NCI-H446 treated with DMSO at 0.1 percent for 48 hours (cell line): ENCODE measurements at places on chromosomes 16 and 17.

DNA sequence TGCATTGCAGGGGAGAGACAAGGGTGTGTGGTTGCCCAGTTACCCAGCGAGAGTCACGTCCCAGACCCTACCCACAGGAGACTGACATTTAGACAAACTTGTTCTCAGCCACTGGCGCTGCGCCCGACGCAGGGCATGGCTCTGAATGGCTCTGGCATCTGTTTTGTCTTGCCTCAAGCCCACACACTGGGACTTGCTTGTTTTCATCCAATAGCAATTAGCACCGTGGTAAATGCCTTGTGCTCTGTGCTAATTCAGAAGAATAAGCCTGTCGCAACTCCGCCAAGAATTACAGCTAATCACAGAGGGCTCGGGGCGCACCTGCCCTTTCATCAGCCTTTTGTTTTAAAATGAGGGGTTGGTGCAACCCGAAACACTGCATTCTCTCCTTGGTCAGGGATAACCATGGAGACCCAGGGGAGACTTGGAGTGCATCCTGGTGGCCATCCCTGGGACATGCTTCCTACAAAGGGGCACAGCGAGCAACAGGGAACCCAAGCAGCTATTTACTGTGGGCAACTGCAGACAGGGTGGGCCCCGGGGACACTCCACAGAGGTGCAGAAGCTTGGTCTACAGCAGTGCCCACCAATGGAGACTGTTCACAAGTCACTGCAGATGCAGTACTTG, 220.6 kb upstream of the ZFHX3 start:
- peak; percentile 52 for DNase-seq

DNA sequence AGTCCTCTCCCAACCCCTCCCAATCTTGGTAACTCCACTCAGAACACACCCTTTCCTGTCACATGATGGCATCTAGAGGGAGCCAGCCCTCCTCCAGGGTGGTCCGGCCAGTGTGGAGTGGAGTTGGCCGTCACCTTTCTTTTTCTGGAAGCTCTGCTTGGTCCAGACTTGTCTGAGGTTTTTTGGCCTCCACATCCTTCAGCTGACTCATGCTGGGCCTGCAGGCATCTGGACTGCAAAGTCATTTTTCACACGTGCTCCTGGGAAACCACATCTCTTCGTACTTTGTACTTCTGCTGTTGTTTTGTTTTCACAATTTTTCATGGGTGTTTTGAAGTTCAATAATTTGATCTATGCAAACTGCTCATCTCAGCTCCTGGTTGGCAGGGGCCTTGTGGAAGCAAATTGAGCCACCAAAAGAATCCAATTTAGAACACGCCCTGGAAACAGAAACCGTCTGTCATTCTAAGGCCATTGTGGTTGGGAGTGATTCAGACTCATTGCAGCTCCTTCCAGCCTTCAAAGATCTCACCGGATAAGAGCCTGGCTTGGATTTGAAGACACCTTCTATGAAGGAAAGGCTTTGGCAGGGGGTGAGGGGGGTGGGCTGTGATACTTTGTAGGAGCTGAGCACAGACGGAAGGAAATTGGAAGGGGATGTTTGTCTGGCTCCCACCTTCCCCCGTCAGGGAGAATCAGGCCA, 42.4 kb upstream of the NF1 start:
- DNase-seq, result no peak

DNA sequence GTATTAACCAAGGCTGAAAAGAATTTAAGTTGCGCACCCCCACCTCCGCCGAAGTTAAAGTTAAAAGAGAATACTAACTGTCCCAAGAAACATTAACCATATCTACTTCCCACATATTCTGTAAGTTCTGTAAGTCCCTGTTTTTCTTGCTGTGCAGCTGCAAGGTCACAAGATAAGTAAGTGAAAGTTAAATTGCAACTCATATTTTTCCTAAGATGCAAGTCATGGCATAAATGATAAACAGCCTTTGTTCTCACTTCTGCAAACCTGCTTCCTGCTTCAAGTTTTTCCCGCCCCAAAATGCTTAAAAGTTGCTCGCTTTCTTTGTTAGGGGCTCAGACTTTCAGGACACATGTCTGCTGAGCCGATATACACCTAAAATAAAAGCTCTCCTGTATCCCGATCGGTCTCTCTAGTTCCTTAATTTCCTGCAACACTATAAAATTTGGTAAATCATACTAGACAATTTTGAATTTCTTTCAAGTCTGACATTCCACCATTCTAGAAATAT, 32.6 kb upstream of the ABCA9 start:
- no peak for DNase-seq

- DNase-seq, result peak; percentile 58
Observed at GRCh38 chr17:20121359-20122253, 112.4 kb downstream of the SPECC1 start.

DNA sequence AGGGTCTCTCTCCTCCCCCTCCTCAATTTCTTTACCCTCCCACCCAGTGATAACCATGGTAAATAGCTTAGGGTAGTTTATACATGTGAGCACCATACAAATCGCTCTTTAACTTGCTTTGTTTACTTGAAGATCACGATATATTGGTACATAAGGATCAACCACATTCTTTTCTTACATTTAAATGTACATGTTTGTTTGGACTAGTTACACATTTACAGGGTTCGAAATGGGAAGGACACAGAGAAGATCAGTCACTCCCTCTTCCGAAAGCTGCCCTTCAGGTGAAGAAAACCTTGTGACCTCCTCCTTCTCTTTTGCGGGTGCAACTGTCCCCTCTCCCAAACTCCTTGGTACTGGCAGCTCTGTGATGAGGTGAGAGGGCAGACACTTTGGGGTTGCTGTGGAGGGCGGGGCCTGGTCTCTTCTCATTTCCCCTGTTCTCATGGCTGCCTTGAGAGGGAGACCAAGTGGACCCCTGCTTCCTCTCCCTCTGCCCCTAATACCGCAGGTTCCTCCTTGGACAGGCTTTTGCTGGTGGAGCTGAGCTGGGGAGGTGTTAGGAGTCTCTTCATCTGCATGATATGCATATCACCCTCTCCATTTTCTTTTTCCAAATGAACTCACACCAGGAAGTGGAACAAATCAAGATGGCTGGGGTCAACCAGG, 4.7 kb upstream of the PIK3R6 start:
- no peak for DNase-seq

- DNase-seq, result no peak
Observed at GRCh38 chr16:27199736-27200135, 3.6 kb upstream of the KDM8 start.

GRCh38 chr16:82432261-82432660, 194.5 kb upstream of the CDH13 start:
- DNase-seq, result no peak

DNA sequence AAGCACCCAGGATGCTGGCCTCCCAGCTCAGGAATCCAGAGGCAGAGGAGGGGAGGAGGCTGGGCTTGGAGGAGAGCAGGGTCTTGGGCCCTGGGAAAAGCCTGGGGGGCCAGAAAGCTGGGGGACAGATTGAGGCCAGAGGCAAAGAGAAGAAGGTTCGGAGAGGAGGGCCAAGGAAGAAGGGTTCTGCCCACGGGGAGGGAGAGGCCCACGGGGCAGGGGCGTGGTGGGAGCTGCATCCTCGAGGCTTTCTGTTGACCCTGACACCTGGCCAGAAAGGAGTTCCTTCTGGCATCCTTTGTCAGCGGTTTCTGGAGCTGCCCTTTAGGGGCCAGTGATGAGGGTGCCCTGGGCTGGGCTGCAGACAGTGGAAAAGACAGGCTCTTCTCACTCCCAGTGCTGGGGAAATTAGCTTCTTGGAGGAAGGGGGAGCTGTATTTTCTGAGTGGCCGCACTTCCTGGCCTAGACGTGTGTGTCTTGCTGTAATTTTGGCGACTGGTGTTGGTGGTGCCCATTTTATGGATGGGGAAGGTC, 308.7 kb downstream of the SEC14L1 start:
- DNase-seq, result no peak

GRCh38 chr16:47732523-47733111, 271.5 kb downstream of the PHKB start:
- no peak for DNase-seq

DNA sequence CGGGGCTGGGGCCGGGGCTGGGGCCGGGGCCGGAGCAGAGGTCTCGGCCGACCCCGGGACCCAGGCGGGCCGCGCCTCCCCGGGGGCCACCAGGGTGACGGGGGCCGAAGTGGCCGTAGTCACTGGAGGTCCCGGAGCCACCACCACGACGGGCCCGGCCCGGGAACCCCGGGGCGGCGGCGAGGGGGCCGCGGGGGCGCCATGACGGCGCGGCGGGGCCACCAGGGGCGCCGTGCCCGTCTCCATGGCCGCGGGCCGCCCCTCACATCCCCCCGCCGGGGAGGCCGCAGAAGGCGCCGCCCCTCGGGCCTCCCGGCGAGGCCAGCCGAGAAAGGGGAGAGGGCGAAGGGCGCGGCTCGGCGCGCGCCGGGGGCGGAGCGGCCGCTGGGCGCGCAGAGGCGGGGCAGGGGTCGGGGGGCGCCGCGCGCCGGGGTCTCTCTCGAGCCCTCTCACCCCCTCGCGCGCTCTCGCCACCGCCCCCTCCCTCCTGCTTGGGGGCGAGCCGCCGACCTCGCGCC, 297 bp downstream of the TBC1D10B start:
- DNase-seq, result no peak

- DNase-seq, result no peak
Observed at GRCh38 chr17:63916566-63917185, 2.0 kb downstream of the GH1 start.

DNA sequence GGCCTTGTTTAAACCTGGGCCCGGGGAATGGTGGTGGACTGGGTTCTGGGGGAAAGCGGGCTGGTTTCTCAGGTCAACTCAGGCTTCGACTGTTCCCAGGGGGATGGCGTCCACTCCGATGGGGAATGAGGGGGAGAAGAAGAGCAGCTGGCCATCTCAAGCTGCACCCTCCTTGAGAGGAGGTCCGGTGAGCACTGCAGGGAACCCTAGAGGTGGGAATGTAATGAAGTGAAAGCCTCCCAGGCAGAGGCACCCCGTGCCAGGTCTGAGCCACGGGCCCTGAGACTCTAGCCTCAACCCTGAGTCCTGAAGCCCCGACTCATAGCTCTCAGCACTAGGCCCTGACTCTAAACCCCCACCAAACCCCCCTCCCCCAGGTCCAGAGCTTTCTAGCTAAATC, 1.2 kb upstream of the CDIPT start:
- DNase-seq, result no peak

DNA sequence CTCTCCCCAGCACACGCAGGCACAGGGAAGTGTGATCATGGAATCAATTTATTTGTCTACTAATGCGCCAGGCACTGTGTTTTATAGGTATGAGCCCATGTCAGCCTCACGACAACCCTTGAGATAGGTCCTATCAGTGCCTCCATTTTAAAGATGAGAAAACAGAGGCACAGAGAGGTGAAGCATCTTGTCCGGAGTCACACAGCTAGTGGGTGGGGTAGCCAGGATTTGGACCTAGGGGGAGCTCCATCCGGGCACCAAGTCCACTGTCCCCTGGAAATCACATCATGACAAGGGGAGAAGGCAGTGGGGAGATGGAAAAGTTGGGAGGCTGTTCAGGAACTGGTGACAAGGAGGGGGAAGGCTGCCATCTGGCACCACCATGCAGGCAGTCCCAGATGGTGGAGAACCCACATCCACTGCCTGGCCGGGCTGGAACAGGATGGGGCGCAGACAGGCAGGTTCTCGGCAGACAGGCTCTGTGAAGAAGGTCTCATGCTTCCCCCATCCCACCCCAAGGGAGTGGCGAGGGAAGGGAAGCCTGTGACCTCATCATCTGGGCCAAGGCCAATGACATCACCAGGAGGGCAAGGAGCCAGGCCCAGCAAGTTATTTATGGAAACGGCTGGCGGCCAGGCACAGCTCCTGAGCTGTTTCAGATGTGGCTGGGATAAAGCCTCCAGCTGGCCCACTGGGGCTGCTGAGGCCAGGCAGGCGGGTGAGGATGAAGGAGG, 126.0 kb upstream of the SDK2 start:
- peak; percentile 98 for DNase-seq
